ENCODE measurements at places on chromosomes 5 and 9.

GRCh38 chr9:113156880-113157279 lies 6.1 kb downstream of the SLC31A2 start:
- no peak for DNase-seq

- no peak for DNase-seq
Observed at GRCh38 chr9:78062710-78063109, 31.1 kb upstream of the GNAQ start.

- no peak for DNase-seq
Observed at GRCh38 chr5:13252699-13253098, 691.8 kb downstream of the DNAH5 start.

GRCh38 chr9:9536523-9536922 lies 1076.3 kb downstream of the PTPRD start:
- DNase-seq, result no peak

DNA sequence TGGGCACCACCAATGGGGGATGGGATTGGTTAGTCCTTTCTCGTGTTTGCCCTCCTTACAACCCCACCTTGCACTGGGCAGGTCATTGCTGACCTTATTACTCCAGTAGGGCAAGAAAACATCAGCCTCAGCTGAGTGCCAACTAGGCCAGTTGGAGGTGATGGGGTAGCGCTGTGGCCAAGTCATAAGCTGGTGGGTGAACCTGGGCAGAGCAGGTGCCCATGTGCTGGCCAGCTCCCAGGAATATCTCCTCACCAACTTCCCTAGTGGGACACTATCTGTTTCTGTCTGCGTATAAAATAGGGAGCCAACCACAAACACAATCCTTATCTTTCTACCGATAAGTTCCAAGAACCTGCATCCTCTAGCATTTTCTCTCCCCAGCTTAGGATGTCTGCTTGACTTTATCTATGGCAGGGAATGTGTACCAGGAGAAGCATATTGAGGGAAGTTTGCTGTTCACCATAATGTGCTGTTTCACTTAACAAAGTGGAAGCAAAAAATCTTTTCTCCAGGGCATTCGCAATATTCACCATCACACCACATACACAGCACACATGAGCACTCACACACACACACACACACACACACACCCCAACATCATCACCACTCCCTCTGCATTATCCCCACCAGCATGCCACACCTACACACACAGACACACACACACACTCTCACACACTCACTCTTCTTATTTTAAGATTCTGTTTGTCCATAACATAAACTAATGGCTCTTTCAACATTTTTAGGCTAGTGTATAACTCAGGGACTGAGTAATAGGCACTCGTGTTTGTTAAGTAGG lies 390.0 kb downstream of the ENC1 start:
- no peak for DNase-seq

DNA sequence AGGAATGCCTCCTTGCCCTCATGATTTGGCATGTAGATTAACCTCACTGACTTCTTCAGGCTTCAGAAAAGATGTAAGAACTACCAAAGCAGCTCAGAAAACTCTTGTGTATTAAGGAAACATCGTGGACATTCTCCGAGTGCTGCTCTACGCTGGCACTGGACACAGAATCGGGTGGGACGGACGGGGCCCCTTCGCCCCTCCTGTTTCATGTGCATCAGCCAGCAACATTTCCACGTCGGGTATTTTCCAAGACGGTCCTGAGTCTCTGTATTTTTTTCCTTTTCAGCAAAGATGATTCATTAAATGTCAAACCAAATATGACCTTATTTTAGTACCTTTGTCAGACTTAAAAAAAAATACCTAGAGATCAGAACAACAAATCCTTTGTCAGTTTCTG lies 583.6 kb downstream of the CCDC171 start:
- no peak for DNase-seq

Data from RKO (cell line).